Inflammatory macrophage (primary cell): ENCODE measurements at places on chromosomes 4 and X.

- no peak for DNase-seq
Observed at GRCh38 chr4:89998469-89999011, 103.9 kb downstream of the MMRN1 start.

DNA sequence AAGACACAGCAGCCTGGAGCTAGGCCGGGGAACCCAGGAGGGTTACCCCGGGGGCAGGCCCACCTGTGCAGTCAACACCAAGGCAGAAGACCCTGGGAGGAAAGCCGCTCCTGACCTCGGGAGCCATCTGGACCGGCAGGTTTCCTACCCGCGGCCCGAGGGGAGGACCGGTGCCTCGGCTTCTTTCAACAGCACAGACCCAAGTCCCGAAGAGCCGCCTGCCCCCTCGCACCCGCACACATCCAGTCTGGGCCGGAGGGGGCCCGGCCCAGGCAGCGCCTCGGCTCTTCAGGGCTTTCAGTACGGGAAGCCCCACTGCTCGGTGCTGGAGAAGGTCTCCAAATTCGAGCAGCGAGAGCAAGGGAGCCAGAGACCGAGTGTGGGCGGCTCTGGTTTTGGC, 157.8 kb downstream of the SOWAHB start:
- DNase-seq: no peak

DNA sequence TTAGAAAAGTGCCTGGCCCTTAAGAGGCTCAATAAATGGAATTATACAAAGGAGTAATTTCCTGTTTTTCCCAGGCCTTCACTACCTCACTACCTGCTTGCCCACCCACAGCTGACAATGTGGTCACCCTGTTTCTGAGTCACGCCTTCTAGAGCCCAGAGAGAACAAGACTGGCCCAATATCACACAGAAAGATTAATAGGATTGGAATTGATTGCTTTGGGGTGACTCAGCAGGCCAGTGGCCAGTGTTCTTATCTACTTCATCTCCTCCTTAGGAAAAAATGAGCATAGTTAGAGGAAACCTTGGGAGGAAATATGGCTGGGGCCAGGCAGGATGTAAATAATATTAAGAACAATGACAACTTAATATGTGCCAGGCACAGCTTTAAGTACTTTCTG, 4.5 kb upstream of the FGF16 start:
- DNase-seq: no peak

- DNase-seq: no peak
Observed at GRCh38 chr4:147778942-147779341, 47.1 kb downstream of the ARHGAP10 start.

- no peak for DNase-seq
Observed at GRCh38 chrX:37348971-37349220, 268 bp upstream of the PRRG1 start.

DNA sequence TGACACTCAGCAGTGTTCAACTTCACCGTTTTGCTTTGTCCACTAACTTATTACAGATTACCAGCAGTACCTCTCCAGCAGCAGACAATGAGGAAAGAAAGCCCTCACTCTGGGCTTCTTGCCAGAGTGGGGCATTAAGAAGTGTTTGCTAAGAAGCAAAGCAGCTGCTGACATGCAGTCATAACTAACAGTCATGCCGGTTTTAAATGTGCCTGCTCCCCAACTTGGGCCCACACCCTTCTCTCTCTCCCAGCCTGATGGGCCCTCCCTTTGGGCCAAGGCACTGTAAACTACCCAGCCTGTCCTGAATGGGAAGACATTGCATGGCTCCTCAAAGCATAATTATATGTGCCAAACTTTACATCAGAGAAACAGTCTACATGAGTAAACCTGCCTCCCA, 54.6 kb upstream of the HHIP start:
- DNase-seq: no peak

GRCh38 chr4:151629097-151629783, 131.6 kb downstream of the GATB start:
- DNase-seq: no peak

- no peak for DNase-seq
Observed at GRCh38 chr4:25485104-25485503, 108.0 kb downstream of the ANAPC4 start.

- no peak for DNase-seq
Observed at GRCh38 chrX:132171881-132172280, 44.1 kb upstream of the FRMD7 start.

GRCh38 chr4:125979950-125980349, 665.2 kb downstream of the FAT4 start:
- no peak for DNase-seq

GRCh38 chrX:20248592-20249192, 18.0 kb downstream of the RPS6KA3 start:
- DNase-seq: no peak

DNA sequence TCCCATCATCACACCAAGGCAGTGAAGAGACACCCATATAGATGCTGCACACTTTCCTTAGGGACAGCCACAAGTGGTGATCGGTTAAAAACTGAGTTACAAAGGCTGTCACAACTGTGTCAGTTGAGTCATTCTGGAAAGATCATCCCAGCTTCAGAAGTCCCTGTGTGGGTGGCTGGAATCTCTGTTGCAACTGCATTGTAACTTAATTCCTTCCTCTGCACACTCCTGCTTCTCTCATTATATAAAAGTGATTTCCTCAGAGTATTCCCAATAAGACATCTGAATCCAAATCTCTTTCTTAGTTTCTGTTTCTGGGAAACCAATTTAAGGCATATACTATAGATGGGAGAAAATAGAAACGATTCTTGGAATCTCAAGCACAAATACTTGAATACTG, 88.1 kb downstream of the FSTL5 start:
- no peak for DNase-seq

GRCh38 chr4:156677131-156677531, 294.5 kb downstream of the PDGFC start:
- DNase-seq: no peak

GRCh38 chr4:60682901-60683300, 517.2 kb upstream of the ADGRL3 start:
- no peak for DNase-seq

DNA sequence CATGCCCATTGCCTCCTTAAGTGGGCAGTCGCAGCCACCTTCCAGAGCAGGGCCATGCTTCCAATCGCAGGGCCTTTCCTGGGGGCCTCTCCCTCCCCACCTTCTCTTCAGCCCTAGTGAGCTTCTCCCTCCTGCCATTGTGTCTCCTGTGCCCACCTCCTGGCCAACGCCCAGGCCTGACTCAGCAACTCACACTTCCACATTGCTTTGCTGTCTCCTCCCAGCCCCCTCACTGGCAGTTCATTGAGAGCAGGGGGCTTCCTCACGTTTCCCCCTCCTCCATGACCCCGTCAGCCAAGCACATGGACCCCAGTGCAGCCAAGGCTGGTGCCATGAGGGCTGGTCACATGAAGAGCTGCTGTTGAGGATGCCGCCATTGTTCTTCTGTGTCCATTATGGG, 25.9 kb downstream of the HTRA3 start:
- DNase-seq: no peak

DNA sequence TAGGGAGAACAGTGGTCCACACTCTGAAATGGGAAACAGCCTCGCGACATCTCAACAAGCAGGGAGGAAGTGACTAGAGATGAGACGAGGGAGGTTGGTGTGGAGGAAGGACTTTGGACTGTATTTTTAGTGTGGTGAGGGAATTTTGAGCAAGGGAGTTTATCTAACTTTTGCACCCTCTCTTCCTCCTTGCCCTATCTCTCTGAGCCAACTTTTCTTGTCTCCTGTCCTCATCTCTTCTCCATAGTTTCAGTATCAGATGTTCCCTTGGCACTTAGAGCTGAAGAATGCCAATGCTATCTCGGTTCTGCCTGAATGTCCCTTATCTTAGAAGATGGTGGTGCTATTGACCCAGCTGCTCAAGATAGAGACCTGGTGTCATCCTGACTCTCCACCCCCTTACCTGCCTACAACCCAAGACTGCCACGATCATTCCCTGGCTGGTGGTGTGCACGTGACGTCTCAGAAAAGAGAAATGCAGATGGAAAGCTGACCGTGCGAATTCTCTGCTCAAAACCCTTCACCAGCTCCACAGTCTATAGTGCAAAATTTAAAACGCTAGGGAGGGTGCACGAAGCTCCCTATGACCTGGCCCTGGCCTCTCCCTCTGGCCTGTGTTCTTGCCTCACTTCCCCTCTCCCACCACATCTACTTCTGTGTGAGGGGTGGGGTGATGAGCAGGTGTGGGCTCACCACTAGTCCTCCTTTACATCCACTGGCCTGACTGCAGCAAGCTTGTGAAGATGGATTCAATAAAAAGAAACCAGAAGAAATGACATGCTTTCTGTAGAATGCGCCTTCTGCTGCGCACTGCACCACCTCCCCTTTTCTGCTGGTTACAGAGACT, 20.9 kb downstream of the MPP1 start:
- no peak for DNase-seq

DNA sequence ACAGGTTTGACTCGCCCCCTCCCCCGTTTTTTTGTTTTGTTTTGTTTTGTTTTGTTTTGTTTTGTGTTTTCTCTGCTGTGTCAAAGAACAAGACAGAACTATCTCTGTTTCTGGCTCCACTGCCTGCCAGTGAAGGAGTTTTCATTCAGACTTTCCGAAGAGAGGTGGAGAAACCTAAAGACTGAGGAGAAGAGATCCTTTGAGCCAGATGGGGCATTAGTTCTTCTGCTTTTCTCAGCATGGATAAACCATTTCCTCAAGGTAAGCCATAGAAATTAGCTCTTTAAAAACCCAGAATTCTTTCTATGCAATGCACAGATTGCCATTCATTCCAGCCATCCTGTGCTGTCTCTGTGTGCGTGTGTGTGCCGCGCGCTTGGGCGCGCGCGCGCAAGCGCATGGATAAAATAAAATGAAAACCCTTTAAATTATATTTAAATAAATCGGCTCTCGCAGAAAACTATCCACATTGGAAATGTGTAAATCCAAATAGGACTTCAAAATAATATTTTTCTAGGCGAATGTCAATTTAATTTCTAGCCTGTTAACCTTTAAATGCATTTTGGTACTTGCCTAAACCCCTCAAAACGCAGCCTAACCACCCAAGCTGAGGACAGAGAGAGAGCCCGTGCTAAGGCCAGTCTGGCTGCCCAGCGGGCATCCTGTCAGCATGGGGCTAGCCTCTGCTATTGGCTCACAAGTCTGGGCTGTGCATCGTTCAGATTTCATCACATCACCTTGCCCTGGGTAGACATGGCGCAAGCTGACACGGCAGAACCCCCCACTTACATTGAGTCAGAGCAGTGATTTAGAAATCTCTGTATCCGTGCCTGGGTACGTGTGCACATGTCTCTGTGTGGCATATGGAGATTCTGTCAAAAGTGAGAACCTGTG, 113.0 kb upstream of the VAMP7 start:
- no peak for DNase-seq

DNA sequence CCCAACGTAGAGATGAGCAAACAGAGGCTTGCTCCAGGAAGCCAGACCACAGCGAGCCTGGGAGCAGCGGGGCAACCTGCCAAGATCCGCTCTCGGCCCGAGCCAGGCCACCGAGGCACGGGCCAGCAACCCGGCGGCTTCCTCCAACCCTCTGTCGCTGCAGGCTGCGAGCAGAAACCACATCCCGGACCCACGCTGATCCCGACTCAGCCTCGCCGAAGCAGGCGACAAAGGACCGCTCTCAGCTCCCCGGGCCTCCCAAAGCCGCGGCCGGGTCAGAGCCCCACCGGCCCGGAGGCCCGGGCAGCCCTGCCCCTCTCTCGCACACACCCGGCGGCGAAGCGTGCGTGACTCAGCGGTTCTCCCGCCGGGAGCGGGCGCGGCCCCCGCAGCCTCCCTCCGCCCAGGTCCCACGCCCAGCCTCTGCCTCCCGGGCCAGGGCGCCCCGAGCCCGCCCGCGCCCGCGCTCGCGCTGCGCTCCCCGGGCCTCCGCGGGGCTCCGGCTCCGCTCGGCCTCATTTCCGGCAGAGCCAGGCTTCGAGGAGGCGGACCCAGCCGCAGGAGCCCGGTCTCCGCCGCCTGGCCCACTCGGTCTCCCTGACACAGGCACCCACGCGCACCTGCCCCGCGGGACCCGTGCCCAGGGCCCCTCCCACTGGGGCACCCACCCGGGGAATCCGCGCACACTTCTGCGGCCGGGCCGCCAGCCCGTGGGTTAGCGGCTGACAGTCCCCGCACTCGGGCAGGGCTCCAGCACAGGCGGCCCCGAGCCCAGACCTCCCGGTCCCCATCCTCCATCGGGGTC, 1.7 kb downstream of the PPP2R2C start:
- no peak for DNase-seq

- no peak for DNase-seq
Observed at GRCh38 chrX:10138726-10139125, 18.0 kb upstream of the CLCN4 start.

- DNase-seq: no peak
Observed at GRCh38 chrX:40171513-40172400, 74.0 kb upstream of the BCOR start.

- no peak for DNase-seq
Observed at GRCh38 chrX:107646735-107647134, 18.4 kb downstream of the PRPS1 start.
